ENCODE measurements at places on chromosomes 2 and 18.

DNA sequence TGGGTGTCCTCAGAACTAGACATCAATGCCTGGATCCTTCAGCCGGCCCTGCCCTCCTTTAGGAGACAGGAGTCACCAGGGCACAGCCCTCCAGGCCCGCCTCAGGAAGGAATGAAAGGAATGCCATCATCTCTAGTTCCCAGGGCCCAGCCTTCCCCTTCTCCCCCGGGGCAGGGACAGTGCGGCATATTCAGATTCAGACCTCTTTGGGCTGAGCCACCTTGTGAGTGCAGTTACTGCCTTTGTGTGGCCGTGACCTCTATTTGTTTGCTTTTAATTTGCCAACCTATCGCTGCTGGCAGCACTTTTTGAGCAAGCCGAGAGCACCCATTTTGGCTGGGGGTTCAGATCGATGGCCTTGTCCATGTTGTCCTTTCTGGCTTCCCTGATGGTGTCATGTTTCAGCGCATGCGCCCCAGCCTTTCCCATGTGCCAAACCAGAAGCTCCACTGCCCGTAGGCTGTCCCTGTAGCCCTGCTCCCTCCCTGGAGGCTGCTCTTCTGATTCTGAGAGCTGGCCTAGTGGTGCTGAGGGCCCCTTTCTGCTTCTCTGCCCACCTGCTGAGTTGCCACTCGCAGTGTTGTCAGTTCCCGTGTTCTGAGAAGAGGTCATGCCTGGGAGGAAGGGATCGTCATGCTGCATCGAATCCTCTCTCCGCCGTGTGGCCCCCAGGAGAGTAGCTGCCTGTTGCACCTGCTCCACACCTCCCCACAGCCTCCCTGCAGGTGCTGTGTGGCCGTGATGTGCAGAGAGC, 10.9 kb downstream of the ANKRD23 start:
- no peak for DNase-seq

DNA sequence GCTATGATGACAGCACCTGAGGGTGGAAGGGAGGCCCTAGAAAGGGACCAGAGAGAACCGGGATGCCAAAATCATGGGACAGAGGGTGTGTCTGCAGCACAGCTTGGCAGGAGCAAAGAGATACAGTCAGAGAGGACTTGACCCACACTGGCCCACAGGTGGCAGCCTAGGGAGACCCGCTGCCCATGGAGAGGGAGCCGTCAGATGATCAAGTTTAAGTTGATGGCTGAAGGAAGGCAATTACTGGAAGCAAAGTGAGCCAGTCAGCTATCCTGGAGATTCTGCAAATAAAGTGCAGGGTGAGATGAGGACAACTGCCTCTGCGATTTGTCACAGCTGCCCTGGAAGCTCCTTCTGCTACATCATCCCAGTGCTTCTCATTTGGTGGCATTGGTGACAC, 74.0 kb downstream of the CMPK2 start:
- DNase-seq, result no peak

DNA sequence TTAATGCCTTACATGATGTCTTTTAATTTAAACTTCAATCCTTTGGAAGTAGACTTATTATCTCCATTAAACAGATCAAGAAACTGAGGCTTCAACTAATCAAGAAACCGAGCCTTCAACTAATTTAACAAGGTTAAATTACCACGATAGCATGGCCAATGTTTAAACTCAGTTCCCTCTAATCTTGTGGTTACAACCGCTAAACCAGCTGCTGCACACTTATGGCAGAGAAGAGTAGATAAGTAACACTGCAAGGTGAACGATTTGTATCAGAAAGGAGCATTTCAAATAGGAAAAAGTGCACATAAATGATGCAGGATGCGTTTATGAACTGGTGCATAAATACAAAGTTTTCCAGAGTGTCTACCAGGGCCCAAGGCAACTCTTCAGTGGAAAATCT, 144.6 kb upstream of the CAVIN2 start:
- DNase-seq, result no peak

GRCh38 chr2:84796798-84797197, 84.1 kb downstream of the TRABD2A start:
- DNase-seq, result no peak

DNA sequence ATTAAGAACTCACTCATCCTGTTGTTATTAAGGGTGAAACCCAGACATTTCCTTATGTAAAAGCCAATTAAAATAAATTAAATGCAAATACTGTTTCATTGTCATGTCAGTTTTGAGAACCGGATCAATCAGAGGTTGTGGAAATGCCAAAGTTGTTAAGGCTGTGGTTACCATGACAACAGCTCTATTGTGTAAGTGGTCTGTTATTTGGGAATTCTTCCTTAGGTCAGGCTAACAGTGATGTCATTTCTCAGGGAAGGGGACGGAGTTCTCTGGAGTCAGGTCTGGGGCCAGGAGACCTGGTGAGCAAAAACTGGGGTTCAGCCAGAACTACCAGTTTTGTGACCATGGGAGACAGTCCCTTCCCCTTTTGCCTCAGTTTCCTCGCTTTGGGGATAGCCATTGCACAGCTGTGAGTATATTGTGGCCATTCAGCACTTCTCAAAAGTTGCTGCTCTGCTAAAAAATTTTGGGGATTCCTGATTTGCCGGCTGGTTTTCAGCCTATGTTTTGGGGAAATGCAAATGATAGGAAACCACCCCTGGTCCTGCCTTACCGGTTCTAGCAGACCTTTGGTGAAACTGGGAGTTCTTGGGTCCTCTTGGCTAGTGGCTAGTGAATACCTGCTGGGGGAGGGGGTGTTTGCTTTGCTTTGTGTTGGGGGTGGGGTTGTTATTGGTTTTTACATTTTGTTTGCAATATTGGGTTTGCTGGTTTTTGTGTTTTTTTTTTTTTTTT, 21.6 kb downstream of the HPCAL1 start:
- DNase-seq, result no peak

DNA sequence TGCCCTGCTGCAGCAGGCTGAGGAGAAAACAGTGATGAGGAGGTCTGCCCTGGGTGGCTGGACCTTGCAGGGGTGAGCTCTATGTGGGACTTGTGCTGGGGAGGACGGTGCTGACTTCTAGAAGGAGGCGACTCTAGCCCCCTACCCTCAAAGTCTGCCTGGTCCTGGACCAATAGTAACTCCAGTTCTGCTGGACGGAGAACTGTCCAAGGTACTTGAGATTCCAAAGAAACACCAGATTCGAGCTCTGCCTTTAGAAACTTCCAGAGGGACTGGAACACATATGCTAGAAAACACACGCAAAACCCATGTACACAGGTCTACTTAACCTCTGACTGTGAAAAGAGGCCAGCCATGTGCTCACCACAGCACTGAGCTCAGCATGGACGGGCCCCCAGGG, 260.6 kb downstream of the TWIST2 start:
- DNase-seq, result no peak

DNA sequence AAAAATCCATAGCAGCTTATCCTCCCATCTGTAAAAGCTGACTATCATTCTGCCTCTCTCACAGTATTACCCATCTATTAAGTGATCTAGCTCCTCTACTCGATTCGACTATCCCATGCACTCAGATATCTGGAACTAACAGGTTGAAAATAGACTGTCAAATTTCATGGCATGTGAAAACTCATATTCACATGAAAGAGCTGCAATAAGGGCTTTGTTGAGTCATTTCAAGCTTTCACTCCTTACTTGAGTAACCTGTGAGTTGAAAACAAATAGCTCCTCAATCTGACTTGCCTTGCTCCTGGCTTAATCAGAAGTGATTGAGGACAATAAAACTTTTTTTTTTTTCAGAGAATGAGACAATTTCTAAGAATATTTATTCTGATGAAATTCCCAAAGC, 192.4 kb upstream of the ERBB4 start:
- no peak for DNase-seq

DNA sequence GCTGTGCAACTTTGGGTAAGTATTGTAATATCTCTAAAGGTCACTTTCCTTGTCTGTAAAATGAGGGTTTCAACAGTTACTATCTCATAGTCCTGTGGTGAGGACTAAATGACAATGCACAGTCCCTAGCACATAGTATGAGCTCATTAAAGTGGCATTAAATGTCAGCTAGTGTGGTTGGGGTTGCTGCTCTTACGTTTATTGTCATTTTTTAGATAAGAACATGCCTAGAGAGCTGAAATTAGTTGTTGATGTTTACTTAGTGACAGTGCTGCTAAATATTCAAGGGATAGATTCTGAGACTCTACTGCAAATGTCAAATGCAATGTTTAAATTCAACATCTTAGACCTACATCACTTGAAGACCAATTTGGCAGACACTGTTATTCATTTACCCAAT, 356.1 kb upstream of the ETAA1 start:
- DNase-seq, result no peak

DNA sequence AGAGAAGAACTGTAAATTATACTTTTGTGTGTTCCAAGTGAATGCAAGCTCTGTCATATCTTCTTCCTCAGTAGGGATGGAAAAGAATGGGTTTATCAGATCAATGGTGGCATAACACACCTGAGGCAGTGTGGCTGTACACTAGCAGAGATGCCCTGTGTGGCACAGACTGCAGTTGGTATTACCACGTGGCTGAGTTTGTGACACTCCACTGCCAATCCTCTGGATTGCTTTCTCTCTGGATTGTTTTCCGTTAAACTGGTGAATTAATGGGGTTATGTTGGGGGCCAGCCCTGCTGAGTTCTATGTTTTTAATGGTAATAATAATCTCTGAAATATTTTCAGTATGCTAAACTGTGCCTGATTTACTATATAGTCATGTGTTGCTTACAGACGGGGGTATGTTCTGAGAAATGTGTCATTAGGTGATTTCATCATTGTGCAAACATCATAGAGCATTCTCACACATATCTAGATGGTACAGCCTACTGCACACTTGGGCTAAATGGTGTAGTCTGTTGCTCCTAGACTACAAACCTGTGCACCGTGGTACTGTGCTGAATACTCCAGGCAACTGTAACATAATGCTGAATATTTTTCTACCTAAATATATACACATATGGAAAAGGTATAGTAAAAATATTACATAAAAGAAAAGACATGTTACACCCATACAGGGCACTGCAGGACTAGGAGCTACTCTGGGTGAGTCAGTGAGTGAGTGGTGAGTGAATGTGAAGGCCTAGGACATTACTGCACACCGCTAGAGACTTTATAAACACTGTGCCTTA, 84.7 kb upstream of the ST6GAL2 start:
- no peak for DNase-seq

GRCh38 chr2:1032030-1032429, 81.4 kb downstream of the SNTG2 start:
- no peak for DNase-seq

DNA sequence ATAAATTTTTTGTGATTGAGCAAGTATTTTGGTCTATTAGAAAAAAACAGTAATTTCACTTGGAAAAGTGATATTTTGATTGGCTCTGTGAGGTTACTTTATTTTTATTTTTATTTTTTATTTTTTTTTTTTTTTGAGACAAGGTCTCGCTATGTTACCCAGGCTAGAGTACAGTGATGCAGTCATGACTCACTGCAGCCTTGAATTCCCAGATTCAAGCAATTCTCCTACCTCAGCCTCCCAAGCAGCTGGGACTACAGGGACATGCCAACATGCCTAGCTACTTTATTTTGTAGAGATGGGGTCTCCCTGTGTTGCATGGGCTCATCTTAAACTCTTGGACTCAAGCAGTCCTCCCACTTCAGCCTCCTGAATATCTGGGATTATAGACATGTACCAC, 60.9 kb upstream of the MGAT5 start:
- no peak for DNase-seq

- no peak for DNase-seq
Measured at GRCh38 chr2:230885463-230886130, 20.9 kb downstream of the ITM2C start.

DNA sequence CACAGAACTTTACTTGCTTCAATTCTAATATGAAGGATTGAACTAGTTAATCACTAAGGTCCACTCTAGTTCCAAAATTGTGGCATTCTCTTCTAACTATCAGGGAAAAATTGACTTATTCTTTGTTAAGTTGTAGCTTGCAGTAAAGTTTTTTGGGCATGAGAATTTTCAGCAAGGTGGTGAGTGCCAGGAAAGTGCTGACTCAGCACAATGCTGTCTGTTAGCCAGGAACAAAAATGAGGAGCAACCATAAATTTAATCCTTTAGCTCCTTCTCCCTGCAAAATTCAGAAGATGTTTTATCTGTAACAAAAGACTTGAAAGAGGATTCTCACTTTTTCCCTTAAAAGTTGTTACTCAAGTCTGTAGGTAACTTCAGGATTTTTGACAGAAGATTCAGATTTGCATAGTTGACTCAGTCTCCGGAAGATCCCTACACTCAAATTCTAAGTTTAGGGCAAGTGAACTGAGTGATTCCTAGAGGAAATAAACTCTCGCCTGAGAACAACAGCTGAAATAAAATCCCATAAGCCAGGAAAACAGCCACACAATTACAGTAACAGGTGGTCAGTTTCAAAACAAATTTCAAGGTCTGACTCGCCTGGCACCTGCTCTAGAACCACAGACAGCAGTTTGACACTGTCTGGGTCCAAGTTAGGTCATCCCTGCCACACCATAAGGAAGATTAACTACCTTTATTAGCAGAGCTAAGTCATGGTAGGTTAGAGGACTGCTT, 20.2 kb upstream of the DARS1 start:
- no peak for DNase-seq

- DNase-seq, result no peak
Measured at GRCh38 chr2:179104736-179105135, 54.8 kb upstream of the CCDC141 start.

GRCh38 chr2:100135415-100135814, 7.0 kb downstream of the AFF3 start:
- DNase-seq, result no peak

- no peak for DNase-seq
Measured at GRCh38 chr2:75949385-75950030, 238.8 kb upstream of the GCFC2 start.

- DNase-seq, result no peak
Measured at GRCh38 chr2:179235463-179236108, 29.0 kb downstream of the SESTD1 start.

GRCh38 chr2:216071111-216071851, 10.3 kb downstream of the PECR start:
- no peak for DNase-seq

DNA sequence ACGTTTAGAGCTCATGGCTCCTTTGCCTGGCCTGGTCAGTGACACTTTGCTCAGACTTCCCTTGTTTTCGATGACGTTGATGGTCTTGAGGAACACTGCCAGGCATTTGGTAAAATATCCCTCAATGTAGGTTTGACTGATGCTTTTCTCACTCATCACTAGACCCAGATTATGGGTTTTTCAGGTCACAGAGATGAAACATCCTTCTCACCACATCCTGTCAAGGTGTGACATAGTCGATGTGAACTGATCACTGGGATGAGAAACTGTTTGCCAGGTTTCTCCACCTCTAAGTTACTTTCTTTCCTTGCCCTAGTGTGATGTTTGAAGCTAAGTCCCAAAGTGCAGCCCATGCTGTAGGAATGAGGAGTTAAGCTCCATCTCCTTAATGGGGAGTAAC, 81.5 kb downstream of the AFF3 start:
- DNase-seq, result no peak

All from stimulated activated CD8-positive, alpha-beta memory T cell treated with anti-CD3 and anti-CD28 coated beads, Interleukin-7, amount 100 ng/mL, for 1 hour (primary cell).